GM23248 (cell line): ENCODE measurements at places on chromosomes 7 and 10. TPM values are rescaled to one million over a fixed set of nuclear protein-coding genes. Genes with fewer than 3 reads are reported as not detected.

Gene OPALIN
- total RNA-seq: not detected in 2 replicates

Gene PDIA4
- 191 and 196 TPM in 2 replicates for total RNA-seq

Gene CNPY1
- total RNA-seq: not detected in 2 replicates

- peak; percentile 11 for DNase-seq
Measured at GRCh38 chr7:108499566-108499965, 26.4 kb downstream of the PNPLA8 start.

DNA sequence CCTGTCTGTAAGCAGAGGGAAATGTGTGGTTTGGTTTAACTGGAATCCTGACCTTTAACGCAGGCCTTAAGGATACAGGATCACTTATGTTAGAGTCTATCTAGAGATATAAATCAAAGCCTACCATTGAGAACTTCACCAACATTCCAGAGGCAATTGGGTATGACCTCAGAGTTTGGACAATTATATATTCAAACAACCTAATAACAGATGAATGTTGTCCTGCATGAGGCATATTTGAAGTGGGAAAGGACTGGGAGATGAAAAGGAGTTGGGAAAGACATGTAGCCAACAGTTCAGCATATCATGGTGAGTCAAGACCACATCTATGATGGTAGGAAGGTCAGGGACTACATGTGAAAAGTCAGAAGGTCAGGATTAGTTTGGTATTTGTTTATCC, 274.2 kb downstream of the DOCK4 start:
- DNase-seq: no peak

DNA sequence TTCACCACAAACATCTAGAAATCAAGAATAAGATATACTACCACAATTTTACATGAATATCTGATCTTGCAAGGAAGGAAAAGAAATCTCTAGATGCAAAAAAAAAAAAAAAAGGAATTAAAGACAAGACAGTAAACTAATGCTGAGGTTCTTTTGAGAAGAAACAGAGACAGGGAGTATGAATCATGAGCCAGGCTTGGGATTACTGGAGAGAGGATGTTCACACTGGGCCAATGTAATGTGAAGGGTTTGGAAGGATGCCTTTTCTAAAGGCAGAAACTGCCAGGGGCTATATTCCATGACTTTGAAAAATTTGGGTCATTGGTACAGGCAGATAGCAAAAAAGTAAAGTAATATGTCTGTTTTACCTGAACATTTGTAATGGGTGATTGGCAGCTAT, 573.0 kb upstream of the IGFBP3 start:
- peak; percentile 84 for DNase-seq

DNA sequence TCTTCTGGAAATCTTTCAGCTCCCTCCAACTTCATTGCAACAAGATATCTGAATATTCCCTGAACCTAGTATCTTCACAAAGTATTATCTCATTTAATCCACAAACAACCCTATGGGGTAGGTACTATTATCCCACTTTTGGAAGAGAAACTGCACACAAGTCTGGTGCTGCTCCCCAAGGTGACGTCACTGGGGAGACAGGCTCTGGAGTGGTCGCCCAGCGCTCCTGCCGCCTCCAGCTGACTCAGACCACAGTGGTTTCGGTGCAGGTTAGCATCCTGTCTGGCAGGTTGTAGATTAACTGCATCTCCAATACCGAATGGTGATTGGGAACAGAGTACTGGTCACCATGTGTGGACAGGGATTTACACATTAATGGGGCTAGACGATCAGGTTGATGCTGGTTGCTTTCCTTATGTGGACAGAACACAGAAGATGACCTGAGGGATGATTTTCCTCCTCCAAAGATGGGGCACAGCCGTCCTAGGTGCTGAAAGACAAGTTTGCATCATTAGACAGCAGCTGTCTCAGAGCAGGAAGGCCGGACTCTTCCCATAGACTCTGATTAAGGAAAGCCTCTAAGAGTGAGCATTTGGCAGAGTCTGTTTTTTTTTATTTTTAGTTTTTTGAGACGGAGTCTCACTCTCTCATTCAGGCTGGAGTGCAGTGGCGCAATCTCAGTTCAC, 128.6 kb downstream of the TRRAP start:
- no peak for DNase-seq

DNA sequence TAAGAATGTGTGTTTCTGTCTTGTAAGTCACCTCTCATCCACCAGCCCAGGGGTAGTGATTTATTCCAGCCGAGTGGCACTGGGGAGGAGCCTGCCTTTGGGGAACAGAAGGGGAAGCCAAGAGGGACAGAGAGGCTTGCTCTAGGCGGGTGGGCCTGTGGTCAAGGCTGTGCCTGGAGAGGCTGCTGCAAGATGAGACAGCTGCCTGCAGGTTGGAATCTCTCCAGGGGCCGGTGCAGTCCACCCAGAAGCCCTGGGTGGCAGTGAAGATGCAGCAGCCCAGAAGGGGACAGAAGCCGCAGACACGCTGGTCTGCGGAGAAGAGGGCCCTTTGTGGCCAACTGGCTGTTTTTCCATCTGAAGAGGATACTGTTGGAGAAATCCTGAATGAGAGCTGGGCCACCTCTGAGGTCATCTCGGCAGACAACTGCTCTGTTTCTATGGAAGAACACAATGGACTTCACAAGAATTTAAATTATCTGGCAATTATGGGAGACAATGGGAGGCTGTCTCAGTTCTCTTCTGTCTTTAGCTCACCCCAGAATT, 175.7 kb downstream of the GFRA1 start:
- no peak for DNase-seq

GRCh38 chr10:12500381-12501303, 151.3 kb downstream of the CAMK1D start:
- no peak for DNase-seq

DNA sequence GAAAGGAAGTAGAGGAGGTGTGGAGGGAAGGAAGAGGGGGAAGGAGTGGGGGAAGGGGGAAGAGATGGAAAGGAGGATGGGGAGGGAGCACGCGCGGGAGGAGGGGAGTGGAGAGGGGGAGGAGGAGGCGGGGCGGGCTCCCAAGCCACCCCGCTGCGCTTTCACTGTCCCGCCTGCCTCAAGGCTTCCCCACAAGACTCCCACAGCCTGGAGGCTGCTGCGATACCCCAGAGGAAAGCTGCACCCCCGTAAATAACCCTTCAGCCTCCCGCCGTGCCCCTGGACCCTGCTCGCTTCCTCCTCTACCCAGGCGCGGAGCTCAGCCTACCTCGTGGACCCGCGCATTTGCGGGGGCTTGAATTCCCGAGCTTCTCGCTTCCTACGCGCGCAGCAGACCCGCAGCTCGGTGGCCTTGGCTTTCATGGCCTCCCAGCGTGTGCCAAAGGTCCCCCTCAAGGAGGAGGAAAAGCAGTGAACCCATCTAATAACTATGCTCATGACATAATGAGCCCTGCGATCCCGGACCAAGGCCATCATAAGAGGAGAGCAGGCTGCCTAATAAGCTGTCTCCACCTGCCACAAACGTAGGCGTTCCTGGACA, at the start of gene C10orf67:
C10orf67 (minus strand) TSS at position 557 of the 601 bp plus-strand sequence; CDS start at position 534, 23 bp downstream.
- DNase-seq: peak; percentile 46

DNA sequence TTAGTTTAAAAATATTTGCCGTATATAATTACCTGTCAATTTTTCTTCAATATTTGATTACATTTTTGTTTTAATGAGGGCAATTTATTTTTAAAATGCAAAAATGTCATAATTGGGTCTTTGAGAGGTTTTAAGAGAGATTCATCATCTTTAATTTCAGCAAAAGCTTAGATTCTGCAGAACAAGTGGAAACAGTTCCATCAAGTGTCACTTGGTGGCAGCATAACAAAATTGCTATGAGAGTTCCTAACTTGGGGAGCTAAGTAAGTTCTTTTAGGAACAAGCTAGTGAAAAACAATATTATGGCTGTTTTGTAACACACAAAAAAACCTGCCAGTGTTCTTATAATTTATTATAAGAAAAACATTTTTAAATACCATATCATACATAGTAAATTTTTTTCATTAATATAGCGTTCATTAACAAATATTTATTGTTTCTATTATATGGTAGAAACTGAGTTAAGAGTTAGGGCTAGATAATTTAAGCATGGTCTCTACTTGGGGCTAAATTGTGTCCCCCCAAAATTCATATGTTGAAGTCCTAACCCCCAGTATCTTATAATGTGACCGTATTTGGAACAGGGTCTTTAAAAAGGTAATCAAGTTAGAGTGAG, 155.2 kb downstream of the MAGI2 start:
- DNase-seq: peak; percentile 75
